NCI-H2171 (cell line): ENCODE measurements at places on chromosomes 1 and 21.

DNA sequence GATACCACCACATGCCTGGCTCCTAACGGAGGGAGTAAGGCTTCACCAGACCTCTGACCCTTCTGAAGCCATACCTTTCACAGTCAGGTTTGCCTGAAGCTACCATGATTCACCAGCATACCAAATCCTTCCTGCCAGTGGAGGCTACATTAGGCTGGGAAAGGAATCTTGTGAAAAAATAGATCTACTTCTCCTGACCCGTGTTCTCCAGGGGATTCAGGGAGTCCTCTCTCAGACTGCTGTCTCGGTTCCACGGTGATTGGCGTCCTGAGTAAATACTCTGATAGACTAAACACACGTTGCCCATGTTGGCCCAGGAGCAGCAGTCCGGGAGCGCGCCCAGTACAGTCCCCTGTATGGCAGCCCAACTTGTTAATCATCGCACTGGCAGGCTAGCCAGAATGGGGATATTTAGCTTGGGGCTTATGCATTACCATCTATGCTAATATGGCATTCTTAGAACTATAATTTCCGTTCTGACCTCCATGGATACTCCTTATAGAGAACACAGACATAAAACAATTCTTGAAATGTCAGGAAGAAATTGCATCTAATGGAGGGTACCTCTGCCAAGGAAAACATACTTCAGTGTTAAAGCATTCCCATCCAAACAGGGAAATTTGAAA is 173.2 kb downstream of the ROR1 start:
- DNase-seq = no peak

DNA sequence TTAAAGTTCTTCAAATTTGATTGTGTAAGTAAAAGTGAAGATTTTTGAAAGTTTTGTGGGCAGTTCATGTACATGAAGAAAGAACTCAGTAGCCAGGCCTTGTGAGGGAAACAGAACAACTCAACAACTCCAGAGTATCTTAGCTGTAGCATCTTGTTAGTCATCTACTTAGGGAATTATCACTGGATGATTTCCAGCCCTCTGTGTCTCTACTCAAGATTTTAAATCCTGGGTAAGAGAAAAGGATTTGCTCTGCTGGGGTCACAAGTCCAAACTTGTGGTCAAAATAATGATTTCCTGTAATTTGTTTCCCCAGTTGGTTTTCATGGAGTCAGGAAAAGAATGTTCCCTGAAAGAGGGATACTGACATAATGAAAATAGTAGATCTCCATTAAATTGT is 8.2 kb downstream of the OR10T2 start:
- no peak for DNase-seq

DNA sequence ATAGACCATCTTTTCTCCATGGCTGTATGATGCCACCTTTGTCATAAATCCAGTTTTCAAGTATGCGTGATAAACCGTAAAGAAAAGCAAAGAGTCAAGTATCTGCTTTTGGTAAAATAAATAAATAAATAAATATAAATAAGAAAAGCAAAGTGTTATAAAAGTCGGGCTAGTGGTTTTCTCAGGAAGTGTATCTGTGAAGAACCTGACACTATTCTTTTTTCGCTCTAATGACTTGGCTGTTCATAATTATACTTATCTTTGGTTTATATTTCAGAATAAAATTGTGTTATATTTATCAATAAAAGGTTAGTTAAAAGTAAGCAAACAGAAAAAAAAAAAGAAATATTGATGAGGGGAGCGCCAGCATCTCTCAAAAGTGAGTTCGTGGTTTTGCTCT is 594 bp upstream of the EXO5 start:
- no peak for DNase-seq

DNA sequence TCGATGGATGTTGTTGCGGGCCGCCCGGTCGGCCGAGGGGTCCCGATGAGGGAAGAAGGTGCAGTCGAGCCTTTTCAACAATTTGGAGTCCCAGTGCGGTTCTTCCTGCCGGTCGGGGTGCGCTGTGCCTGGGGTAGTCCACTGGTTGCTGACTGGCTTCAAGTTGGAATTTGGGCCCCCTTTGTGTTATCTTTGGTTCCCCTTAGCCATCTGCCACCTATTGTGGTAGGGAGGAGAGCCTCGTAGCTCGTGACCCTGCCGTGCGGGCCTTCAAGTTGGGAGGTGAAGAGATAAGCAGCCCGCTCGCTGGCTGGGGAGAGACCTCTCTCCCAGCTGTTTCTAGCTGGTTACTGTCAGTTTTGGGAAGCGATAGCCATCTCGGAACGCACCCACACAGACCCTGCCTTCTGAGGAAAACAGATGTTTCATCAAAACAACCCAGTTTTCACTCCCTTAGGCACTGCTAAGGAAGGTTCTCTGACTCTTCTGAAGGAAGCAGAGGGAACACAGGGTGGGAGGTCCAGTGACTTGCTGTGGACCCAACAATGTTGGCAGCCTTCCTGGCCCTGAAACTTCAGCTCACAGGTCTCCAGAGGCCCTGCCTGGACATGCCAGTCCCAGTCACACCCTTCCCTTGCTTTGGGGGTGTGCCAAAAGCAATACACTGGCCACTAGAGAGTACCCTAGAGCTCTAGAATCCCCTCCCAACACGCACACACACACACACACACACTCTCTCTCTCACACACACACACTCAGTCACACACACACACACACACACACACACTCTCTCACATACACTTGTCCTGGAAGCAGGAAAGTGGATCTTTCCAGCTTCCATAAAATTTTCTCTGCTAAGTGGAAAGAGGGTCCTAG is 1.0 kb downstream of the BTG2 start:
- DNase-seq = no peak

DNA sequence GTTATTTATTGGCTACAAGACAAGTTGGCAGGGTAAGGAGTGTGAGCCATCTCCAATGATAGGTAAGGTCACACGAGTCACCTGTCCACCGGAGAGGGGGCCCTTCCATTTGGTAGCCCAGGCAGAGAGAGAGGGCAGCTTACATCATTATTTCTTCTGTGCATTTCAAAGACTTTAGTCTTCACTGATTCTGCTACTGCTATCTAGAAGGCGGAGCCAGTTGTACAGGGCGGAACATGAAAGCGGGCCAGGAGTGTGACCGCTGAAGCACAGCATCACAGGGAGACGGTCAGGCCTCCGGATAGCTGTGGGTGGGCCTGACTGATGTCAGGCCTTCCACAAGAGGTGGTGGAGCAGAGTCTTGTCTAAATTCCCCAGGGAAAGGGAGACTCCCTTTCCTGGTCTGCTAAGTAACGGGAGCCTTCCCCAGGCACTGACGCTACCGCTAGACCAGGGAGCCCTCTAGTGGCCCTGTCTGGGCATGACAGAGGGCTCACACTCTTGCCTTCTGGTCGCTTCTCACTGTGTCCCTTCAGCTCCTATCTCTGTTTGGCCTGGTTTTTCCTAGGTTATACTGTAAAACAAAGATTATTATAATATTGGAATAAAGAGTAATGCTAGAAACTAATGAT is 36.7 kb downstream of the ZNF695 start:
- peak; percentile 18 for DNase-seq

GRCh38 chr1:42844592-42845140 is 1.7 kb upstream of the ZNF691 start:
- no peak for DNase-seq

DNA sequence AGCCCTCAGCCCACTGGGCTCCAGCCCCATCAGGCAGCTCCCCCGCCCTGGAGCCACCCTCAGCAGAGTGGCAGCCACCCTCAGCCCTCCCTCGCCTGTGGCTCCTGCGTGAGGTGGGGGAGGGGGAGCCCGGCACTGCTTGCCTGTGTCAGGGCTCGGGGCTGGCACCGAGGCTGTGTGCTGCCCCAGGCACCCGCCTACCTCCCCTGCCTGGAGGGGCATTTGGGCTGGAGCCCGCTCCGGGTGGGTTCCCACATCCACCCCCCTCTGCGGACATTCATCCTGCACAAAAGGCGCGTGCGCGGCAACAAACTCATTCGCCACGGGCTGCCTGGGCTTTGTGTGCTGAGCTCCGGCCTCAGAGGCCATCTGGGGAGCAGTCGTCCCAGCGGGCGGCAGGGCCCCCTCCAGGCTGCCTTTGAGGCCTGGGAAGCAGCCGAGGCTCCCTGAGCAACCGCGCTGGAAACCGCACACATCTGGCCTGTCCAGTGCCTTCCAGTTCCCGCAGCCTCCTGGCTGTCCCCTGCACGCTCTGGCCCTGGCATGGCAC is 12.6 kb upstream of the TNFRSF14 start:
- DNase-seq = peak; percentile 34

DNA sequence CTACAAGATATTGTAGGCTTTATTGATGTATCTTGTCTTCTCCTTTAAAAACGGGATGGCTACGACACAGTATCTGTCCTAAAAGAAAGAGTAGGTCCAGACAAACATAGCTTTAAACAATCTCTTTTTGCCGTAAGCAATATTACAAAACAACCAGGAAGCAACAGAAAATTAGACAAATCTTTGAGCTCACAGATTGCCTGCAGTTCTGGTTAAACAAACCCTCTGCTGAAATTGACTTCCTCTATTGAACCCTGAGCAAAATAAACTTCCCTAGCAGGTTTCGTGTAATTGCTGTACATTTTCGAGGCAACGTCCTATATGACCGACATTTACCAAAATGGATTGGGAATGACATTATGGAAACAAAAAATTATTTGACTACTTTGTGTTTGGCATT is 50.6 kb downstream of the CHML start:
- DNase-seq = no peak

GRCh38 chr1:7313826-7314225 is 457.3 kb upstream of the VAMP3 start:
- no peak for DNase-seq

DNA sequence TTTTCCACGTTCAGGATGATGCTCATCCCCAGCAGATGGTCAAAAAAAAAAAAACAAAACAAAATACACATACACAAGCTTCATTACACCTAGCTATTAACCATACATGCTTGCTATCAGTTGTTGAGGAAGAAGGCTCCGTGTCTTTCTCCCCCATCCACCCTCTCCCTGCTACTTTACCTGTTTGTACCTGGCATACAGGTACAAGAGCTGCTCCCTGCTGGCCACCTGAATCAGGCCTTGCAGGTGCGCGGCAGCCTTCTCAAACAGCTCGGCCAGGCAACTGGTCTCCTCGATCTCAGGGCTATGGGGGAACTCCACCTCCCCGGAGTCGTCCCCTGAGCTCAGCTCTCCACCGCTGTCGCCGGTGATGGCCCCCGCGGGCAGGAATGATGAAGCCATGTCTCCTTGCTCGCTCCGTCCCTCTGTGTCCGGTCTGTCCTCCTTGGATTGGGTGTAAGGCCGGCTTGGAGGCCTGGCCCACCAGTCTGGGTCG is 464 bp downstream of the ACBD6 start:
- peak; percentile 43 for DNase-seq

DNA sequence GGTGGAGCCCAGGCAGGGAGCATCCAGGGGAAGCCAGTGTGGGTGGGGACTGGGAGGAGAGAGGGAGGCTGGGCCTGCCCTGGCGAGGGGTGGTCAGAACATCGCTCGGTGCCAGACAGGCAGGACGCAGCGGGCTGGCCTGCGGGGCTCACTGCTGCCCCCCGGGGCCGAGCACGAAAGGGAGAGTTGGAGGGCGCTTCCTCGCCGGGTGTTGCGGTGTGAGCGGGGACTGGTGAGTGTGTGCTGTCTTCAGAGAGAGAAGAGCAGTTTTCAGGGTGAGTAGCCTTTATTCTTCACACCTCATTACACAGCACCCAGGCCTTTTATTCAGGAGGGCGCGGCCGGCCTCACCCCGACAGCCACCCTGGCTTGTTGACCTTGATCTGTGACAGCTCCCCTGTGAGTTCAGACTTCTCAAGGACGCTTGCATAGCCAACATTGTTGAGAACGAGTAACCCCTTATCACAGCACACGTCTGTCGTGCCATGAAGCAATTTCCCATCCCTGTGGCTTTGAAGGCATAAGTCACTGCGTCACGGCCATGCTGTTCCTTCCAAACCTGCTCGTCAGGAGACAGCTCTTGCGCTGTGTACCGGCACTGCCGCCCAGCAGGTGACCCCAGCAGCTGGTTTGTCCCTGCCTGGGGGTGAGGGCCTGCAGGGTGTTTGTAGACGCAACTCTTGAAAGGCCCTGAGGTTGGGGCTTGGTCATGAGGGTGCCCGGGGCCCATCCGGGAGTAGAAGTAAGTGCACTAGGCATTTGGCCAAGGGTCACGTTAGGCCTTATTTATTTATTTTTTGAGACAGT is 54.6 kb downstream of the PRKCZ start:
- DNase-seq = no peak

DNA sequence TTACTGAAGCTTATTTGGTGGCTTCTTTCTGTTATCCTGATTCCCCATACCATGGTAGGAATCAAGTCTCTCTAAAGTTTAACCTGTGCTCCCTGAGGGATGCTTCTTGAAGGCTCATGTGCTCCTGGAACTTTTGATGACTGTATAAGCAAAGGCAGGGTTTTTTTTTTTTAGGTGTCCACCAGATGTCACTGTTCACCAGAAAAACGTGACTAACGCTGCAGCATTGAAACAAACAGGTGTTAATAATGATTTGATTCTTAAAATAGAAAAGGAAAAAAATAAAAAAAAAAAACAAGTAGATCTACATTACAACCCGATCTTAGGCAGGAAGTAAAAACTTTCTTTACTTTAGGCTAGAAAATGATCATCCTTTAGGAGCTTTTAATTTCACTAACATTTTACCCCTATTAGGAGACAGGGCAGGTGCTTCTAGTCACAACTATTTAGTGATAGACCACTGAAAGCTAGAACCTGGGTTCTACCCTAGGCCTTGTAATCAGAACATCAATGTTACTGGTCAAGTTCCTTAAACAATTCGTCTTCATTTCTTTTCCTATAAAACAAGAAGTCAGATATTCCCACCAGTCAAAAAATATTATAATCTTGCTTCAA is 223.0 kb downstream of the PLA2G4A start:
- peak; percentile 52 for DNase-seq

DNA sequence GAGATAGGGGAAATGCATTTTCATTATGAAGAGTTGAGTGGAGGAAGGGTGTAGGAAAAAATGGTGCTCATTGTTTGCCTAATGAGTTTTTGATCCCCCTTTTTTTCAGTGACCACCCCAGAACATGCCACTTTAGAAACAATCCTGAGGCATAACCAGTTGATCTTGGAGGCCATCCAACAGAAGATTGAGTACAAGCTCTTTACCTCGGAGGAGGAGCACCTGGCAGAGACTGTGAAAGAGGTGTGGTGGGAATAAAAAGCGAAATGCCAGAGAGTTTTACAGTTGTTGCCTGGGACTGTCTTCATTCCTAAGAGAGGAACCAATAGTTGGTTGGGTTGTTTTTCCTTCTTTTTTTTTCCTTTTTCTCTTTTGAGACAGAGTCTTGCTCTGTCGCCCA is 54.3 kb upstream of the EPHA8 start:
- DNase-seq = no peak

GRCh38 chr1:61426254-61426653 is 298.7 kb downstream of the TM2D1 start:
- DNase-seq = no peak

- no peak for DNase-seq
These were observed 49.6 kb downstream of the ELAPOR1 start for GRCh38 chr1:109163551-109163950.

GRCh38 chr1:183653462-183653794 is 312 bp upstream of the APOBEC4 start:
- DNase-seq = no peak

DNA sequence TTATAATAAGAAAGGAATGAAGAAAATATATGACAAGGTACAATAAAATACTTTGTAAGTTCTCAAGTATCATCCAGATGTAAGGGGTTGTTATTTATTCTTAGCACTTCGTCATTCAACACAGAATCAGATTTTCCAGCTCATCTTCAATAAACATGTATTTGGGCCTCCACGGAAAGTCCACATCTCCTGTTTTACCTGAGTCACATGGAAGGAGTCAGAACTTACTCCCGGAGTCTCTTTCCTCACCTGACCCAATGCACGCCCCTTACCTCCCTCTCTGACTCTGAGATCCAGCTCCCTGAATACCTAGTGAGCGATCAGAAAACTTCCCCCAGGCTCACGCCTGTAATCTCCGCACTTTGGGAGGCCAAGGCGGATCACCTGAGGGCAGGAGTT is 1.5 kb upstream of the PMVK start:
- no peak for DNase-seq
